ENCODE measurements at places on chromosomes 1 and 21.
A peak's percentile ranks its signal among the peaks of the same experiment; 100 is the strongest.

DNA sequence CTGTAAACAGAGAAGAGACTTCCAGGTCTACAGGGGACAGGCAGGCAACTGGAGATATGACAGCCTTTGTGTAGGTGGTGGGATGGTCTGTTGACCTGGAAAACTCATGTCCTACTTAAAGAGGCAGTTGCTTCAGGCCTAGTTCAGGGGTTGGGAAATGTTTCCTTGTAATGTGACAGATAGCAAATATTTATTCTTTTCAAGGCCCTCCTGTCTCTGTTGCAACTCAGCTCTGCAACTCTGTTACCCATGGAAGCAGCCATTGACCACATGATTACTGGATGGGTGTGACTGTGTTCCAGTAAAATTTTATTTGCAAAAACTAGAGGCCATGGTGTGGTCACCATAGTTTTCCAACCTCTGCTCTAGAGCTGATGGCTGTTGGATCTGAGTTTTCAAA, 341.9 kb downstream of the PTBP2 start:
- DNase-seq, result no peak

DNA sequence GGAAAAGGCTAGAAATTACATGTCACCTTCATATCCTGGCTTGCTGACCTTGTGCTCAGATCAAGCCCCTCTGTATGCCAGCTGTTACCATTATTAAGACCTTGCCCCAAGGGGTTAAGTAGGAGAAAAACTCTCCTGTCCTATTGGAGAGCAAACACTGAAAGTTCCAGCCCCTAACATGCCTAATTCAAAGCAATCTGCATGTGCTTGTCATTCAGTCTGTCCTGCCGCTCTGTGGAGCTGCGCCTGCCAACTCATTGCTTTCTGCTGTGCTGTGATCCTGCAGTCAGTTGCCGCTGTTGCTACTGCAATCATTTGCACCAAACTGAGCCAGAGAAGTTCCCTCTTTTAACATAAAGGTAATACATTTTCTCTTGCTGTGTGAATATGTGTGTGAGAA, 113.4 kb downstream of the DISP1 start:
- no peak for DNase-seq

DNA sequence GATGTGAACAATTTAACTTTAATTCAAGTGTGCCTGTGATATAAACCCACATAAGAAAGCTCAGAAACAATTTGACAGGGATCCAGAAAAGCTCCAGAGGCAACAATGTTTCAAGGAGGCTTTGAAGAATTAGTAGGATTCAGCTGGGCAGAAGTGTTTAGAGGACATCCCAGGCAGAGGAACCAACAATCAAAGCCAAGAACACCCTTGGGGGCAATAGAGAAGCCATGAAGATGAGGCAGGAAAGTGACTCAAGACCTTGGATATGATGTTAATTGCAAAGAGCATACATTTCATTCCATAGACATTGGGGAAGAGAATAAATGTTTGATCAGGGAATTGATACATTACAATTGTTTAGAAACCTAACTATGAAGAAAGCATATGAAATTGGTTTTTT, 280.3 kb downstream of the LTN1 start:
- no peak for DNase-seq

DNA sequence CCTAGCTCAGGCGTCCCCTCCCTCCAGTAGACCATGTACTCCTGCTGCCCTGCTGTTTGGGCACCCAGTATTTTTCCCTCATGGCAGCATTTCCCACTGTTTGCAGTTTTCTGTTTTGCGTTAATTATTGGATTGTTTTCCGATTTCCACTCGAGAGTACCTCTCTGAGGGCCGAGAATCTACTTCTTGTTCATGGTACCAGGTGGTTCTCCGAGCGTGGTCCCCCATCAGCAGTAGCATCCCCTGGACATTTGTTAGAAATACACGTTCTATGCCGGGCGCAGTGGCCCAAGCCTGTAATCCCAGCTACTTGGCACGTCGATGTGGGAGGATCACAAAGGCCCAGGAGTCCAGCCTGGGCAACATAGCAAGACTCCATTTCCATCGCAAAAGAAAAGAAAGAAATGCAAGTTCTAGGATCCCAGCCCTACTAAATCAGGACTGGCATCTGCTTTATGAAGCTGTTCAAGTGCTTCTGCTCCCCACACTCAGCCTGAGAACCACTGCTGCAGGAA, 690 bp downstream of the RRP1 start:
- no peak for DNase-seq

GRCh38 chr1:169739980-169740379, 6.1 kb upstream of the SELE start:
- DNase-seq, result no peak

DNA sequence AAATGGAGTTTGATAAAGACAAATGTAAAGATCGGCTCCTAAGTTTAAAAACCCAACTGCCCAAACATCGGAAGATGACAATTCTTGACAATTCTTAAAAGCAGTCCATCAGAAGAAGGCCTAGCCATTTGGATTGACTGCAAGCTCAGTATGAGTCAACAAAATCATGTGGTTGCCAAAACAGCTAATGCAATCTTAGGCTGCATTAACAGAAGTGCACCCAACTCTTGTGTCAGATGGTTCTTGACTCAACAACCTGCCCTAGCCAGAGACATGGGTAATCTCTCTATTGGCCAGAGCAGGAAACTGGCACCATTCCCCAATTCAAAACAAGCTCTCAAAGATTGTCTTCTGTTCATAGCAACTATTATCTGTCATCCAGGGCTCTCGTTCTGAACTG, 9.9 kb upstream of the NCF2 start:
- no peak for DNase-seq

DNA sequence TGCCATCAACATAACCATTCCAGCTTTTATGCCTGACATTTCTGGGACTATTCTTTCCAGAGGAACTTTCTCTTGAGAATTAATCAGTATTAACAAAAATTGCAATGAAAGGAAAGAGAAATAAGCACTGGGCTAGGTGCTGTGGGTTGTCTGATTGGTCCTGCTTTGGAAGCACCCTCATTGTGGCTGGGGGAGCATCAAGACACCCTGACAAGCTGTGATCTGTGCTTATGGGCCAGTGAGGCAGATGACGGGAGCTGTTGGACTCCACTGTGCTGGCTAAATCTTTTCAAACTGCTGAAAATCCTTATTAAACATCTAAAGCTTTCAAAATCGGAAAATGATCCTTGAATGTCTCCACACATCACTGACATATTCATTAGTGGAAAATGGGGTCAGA, 20.0 kb downstream of the UBASH3A start:
- DNase-seq, result no peak

DNA sequence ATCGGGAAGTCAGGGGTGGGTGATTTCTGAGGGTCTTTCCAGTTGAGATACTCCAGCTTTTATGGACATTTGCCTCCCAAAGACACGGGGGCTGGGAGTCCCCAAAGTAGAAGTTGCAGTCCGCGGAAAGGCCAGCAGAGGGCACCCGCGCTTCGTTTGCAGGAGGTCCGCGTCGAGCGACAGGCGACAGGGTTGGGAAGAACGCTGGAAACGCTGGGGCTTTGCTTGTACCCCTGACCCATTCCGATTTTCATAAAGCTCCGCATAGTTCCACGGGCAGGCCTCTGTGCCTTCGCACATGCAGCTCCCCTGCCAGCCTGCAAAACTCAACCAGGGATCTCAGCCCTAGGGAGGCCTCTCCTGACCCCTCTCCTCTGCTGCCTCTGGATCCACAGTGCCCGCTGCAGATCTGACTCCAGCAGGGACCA, 44.2 kb upstream of the LAPTM5 start:
- DNase-seq, result peak; percentile 87

- no peak for DNase-seq
Measured at GRCh38 chr1:3359351-3359750, 95.1 kb upstream of the ARHGEF16 start.

DNA sequence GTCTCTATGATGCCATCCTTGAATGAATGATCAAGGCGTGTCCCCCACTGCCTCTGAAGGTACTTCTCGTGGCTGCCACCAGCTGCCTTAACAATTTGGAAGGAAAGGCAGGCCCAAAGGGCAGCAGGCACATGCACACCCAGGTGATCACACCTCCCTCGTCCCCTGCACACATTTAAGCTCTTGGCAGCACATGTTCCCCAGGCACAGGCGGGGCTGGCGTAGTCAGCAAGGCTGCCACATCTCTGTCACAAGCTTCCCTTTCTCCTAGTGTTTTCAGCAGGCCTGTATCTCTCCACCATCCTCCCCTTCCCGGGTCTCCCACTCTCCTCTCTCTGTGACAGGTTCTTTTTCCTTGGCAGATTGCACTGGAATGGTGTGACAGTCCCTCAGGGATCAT, 111.9 kb downstream of the CACNA1E start:
- no peak for DNase-seq

GRCh38 chr21:43034101-43034500, 41.5 kb downstream of the CBS start:
- DNase-seq, result no peak

DNA sequence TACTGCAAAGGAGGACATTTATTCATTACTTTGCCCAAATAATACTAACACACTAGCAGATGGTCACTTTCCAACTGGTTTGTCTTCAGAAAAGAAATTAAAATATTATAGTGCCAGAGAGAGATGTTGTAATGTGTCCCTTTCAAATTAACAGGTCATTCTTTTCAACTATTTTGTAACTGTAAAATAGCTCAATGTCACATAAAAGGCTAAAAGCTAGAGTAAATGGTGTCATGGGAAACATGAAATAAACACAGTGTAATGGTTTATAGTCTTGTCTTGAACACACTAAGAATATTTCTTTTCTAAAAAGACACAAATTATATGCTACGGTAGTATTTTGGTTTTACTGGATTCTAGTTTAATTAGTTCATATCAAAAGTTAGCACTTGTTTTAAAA, 77.8 kb downstream of the ADGRL2 start:
- no peak for DNase-seq

GRCh38 chr1:150151291-150152181, 1.8 kb downstream of the PLEKHO1 start:
- no peak for DNase-seq

DNA sequence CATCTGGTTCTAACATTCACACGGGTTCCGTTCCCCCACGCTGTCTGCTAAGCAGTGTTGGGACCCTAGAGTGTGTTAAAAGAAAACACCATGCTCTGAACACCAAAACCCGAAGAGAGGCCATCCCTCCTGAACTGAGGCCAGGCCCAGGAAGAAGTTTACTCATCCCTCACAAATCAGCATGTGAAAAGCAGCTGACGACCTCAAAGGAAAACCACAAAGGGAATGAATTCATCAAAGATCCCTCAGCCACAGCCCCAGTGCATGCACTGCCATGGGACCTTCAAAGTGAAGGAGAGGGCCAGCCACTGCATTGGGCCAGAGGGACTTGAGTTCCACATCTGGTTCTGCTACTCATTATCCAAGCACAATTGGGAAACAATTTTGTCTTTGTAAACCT, 7.0 kb upstream of the PSEN2 start:
- DNase-seq, result no peak

GRCh38 chr1:192726820-192727504, 81.9 kb upstream of the RGS2 start:
- no peak for DNase-seq

DNA sequence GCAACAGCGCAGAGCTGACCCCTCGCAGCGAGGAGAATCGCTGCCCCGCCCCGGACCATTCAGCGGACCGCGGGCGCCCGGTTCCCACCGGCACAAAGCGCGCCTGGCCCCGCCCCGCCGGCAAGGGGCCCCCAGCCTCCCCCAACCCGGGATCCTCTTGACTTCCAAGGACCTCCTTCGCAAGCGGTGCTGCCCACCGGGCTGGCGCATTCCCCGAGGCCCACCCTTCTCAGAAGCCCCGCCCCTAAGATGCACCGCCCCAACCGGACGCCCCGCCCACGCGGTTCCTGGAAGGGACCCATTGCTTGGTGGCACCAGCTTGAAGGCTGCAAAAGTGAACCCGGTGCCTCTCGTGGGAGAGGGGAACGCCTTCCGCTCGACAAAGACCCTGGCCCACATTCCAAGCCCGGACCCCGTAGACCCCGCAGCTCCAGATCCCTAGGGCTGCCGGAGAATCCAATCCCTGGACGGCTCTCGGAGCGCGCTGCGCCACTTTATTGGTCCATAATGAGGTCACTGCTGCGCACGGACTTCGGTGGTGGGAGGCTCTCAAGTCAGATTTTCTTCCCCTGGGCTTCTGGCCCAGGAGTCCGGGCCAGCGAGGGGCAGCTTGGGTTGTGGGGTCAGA, 2.0 kb downstream of the HES3 start:
- DNase-seq, result no peak

DNA sequence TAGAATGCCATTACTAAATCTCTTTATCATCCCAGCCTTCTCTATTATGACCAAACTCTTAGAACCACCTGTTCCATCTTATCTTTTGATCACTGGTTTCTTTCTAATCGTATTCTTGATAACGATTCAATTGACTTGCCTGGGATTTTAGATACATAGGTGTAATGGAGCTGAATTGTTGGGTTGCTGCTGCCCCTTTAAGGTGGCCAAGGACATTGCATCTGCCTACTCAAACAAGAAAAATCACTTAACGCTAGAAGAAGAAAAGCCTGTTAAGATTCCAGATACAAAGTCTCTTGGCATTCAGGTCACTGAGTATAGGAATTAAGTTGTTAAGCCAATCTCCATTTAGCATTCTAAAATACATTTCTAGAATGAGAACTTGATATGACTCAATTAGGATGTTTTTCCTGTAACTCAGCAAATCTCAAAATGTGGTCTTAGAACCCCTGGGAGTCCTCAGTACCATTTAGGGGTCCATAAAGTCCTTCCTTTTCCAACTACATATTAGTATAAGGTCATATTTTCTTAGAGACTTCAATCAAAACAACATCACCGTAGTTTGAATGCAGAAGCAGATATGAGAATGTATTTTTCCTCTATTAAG, 12.4 kb downstream of the NEXN start:
- no peak for DNase-seq

DNA sequence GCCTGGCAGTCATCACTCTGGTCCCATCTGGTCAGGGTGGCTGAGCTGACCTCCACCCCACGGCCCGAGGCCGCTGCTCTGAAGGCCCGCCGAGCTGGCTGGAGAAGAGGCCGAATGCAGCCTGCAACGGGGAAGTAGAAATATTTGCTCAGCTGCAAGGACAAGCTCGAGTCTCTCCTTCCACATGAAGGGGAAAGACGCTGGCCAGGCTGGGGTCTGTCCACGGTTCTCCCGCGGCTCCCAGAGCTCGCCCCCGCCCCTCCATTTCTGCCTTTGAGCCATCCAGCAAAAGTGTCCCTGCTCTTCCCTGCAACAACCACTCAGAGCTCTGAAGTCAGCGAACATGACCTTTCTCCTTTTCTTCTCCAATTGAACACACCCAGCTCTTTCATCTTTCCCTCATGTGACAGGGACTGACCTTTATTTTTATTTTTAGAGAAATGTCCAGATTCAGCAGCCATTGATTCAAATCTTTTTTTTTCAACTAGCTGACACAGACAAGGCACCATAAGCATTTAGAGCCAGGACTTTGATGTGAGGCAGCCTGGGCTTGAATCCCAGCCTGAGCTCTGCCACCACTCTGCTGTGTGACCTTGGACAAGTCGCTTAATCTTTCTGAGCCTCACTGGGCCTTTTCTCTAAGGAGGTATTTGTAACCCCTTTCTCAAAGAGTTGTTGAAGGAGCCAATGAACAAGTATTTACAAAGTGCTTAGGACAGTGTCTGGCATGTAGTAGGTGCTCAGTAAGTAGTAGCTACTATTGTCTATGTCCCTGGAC, 149.3 kb upstream of the WNT4 start:
- DNase-seq, result no peak

- no peak for DNase-seq
Measured at GRCh38 chr21:34792504-34793089, 123.8 kb downstream of the CLIC6 start.

GRCh38 chr1:226676381-226676780, 62.7 kb downstream of the ITPKB start:
- DNase-seq, result no peak

- DNase-seq, result no peak
Measured at GRCh38 chr1:228146417-228147150, 3.1 kb upstream of the GJC2 start.

All from type B pancreatic cell (in vitro differentiated cells).